Right ventricle myocardium superior (tissue), 1 donor: ENCODE measurements at places on chromosomes 3 and 15. TPM values are rescaled to one million over a fixed set of nuclear protein-coding genes. Genes with fewer than 3 reads are reported as not detected.

GRCh38 chr3:72485641-72486040 is 362.6 kb downstream of the SHQ1 start:
- peak; percentile 69 for DNase-seq

- no peak for DNase-seq
Measured at GRCh38 chr3:28109829-28110228, 131.6 kb upstream of the CMC1 start.

GRCh38 chr3:51271172-51271571 is 113.9 kb upstream of the MANF start:
- no peak for DNase-seq

The ISG20 gene
- 2.5 TPM for total RNA-seq

The GDPGP1 gene
- 9.1 TPM for total RNA-seq

DNA sequence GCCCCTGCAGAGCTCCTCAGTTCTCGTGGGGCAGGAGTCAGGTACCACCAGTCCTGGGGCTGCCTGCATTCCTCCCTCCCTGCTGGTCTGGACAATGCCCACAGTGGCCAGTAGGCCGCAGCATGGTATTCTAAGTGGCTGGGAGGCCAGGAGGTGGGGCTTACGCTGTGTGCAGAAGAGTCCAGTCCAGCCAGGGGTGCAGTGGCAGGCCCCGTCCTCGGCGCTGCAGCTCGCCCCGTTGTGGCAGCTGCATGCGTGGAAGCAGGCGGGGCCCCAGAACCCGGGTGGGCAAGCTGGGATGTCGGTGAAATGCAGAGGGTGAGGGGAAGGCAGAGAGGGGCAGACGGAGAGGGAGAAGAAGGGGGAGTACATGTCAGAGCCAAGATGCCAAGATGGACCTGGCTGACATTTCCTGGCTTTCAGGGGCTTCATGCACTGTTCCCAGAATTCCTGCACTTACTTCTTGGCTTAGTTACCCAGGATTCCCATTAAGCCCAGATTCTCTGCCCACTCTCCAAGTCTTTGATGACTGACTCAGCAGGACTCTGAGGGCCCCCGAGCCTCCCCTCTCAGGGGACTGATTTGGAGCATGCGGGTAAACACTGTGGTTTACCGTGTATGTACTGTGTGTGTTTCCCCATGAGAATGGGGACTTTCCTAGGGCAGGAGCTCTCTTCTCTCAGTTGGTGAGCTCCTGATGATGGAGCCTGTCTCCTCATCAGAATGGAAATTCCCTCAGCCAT is 47.5 kb downstream of the RAB11A start:
- DNase-seq: peak; percentile 72

- no peak for DNase-seq
Measured at GRCh38 chr3:30453360-30454039, 152.9 kb upstream of the TGFBR2 start.

The KCNH8 gene
- not detected for total RNA-seq

- DNase-seq: no peak
Measured at GRCh38 chr3:13796701-13797460, 83.0 kb downstream of the WNT7A start.
